Activated T-helper 2 cell treated with anti-CD3 and anti-CD28 coated beads, Interferon-gamma antibody, Interleukin-2, Interleukin-4, amounts not matched to agents 10 μg/mL and 5 μg/mL and 100 μg/mL, durations not matched to agents 14 hours and 24 hours and 36 hours (primary cell): ENCODE measurements at places on chromosomes 4 and X. TPM values are rescaled to one million over a fixed set of nuclear protein-coding genes. Genes with fewer than 3 reads are reported as not detected.
A peak's percentile ranks its signal among the peaks of the same experiment; 100 is the strongest.

GRCh38 chr4:99832321-99832720 lies 15.7 kb downstream of the DAPP1 start:
- no peak overlapping the region for H3K4me3 ChIP-seq
- H3K27me3 ChIP-seq, result no peaks in the 10 kb centered on the region
- H3K27ac ChIP-seq, result no peak overlapping the region

MAGEA2B gene
- total RNA-seq, result not detected in 2 replicates

- peaks cover 15% of the 10 kb centered on the region for H3K4me1 ChIP-seq
- no peak overlapping the region for H3K4me3 ChIP-seq
- H3K36me3 ChIP-seq, result no peaks in the 10 kb centered on the region
- no peak for DNase-seq
- H3K27ac ChIP-seq, result no peak overlapping the region
- H3K27me3 ChIP-seq, result peaks cover 2% of the 10 kb centered on the region
Measured at GRCh38 chr4:113773014-113773413, 11.5 kb upstream of the CAMK2D start.

NR3C2 gene
- total RNA-seq, result 0.21 and 0.32 TPM in 2 replicates

DNA sequence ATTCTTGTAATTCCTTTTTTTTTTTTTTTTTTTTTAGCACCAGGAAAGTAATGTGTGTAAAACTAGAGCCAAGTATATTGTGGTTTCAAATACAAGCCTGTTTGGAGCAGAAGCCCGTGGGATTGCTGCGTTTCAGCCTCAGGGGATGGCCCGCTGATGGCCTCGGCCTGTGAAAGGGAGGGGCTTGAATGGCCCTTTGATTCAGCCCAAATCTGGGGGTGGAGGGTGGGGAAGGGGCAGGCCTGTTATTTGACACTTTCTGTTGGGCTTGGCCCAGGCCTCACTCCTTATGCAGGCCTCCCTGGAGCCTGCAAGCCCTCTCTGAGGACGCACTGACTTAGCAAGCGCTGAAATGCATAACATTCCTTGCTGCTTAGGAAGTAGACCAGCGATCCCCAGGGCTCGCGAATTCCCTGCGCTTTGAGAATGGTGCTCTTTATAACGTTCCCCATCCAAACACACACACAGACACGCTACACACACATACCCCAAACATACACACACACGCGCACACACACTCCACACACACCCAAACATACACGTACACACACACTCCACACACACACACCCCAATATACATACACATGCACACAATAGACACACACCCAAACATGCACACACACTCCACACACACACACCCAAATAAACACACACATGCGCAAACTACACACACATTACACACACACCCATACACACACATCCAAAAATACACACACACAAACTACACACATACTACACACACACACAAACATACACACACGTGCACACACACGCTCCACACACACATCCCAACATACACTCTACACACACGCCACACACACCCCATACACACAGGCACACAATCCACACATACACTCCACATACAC lies 29.6 kb downstream of the TLR10 start:
- no peak overlapping the region for H3K4me3 ChIP-seq
- H3K27me3 ChIP-seq, result peaks cover 2% of the 10 kb centered on the region
- no peak for DNase-seq
- peaks cover 7% of the 10 kb centered on the region for H3K4me1 ChIP-seq

DNA sequence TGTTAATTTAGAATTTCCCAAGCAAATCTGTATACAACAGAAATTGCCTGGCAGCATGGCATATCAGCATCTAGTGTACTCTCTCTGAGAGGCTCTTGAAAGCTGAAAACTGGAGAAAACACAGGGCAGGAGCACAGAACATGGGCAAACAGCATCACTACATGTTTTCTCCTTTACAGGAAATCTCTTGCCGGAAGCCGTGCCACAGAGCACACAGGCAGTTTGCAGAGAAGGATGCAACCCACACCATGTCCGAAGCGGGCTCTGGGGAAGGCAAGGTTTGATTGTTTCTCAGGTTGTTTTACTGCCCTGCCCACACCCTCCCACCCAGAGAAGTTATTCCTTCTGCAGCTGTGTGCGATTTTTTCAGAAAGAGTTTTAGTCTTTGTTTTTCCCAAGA lies 41.1 kb upstream of the FAM9C start:
- H3K4me3 ChIP-seq, result peak overlapping the region; percentile 82
- DNase-seq, result peak; percentile 41
- H3K36me3 ChIP-seq, result no peaks in the 10 kb centered on the region
- no peaks in the 10 kb centered on the region for H3K27me3 ChIP-seq
- peaks cover 73% of the 10 kb centered on the region for H3K4me1 ChIP-seq

GRCh38 chrX:38052096-38052495 lies 45.7 kb downstream of the SYTL5 start:
- H3K36me3 ChIP-seq, result no peaks in the 10 kb centered on the region
- peaks cover 3% of the 10 kb centered on the region for H3K4me1 ChIP-seq
- H3K4me3 ChIP-seq, result no peak overlapping the region

- no peak overlapping the region for H3K4me3 ChIP-seq
- H3K27me3 ChIP-seq, result no peaks in the 10 kb centered on the region
- no peaks in the 10 kb centered on the region for H3K36me3 ChIP-seq
- H3K4me1 ChIP-seq, result no peaks in the 10 kb centered on the region
- DNase-seq, result no peak
- no peak overlapping the region for H3K27ac ChIP-seq
Measured at GRCh38 chrX:104695593-104695992, 129.6 kb downstream of the IL1RAPL2 start.

DNA sequence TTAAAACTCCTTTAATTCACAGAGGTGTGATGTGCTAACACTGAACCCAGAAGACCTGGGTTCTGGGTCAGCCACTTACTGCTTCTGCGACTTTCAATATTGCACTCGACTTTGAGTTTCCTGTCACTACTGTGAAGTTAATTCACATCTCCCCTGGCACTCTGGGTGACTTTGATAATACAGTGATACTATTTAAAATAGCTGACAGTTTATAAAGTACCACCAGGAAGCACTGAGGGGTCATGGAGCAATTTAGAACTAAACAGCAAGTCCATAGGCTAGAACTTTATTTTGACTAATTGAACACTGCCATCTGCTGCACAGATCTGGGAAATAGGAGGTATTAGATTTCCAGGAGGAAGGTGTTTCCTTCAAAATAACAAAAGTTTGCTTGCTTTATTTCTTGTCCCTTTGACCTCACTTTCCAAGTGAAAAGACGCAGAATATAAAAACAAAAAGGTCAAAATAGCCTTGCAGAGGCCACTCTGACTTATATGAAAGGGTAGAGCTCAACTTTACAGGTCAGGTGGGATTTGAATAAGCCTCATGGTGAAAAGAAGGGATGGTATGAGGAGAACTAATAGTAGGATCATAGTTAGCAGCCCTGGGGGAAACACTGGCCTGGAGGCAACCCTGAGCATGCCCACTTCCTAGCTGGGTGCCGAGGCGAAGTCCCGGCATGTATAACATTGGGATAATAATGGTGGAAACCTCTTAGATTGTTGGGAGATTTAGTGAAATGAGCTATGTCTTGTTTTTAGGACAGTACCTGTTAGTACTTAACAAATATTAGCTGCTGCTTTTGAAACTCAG lies 53.4 kb downstream of the ZNF518B start:
- H3K27me3 ChIP-seq, result no peaks in the 10 kb centered on the region
- no peak overlapping the region for H3K27ac ChIP-seq
- H3K4me1 ChIP-seq, result no peaks in the 10 kb centered on the region
- H3K36me3 ChIP-seq, result no peaks in the 10 kb centered on the region

TMPRSS11D gene
- total RNA-seq, result not detected in 2 replicates

GC gene
- total RNA-seq, result not detected in 2 replicates

- no peak overlapping the region for H3K27ac ChIP-seq
- no peak overlapping the region for H3K4me3 ChIP-seq
- peaks cover 6% of the 10 kb centered on the region for H3K36me3 ChIP-seq
- peaks cover 23% of the 10 kb centered on the region for H3K4me1 ChIP-seq
- H3K27me3 ChIP-seq, result peaks cover 10% of the 10 kb centered on the region
Measured at GRCh38 chr4:7040765-7041164, 2.4 kb upstream of the TADA2B start.

FREM3 gene
- not detected in 2 replicates for total RNA-seq

HMX1 gene
- total RNA-seq, result not detected in 2 replicates

CXCL1 gene
- total RNA-seq, result not detected in 2 replicates

ZMAT1 gene
- 1.7 and 2.5 TPM in 2 replicates for total RNA-seq

GRCh38 chr4:142600952-142601351 lies 245.1 kb downstream of the INPP4B start:
- no peaks in the 10 kb centered on the region for H3K27me3 ChIP-seq
- no peak overlapping the region for H3K4me3 ChIP-seq
- H3K27ac ChIP-seq, result no peak overlapping the region

JAKMIP1 gene
- total RNA-seq, result 11.3 and 12.3 TPM in 2 replicates

DNA sequence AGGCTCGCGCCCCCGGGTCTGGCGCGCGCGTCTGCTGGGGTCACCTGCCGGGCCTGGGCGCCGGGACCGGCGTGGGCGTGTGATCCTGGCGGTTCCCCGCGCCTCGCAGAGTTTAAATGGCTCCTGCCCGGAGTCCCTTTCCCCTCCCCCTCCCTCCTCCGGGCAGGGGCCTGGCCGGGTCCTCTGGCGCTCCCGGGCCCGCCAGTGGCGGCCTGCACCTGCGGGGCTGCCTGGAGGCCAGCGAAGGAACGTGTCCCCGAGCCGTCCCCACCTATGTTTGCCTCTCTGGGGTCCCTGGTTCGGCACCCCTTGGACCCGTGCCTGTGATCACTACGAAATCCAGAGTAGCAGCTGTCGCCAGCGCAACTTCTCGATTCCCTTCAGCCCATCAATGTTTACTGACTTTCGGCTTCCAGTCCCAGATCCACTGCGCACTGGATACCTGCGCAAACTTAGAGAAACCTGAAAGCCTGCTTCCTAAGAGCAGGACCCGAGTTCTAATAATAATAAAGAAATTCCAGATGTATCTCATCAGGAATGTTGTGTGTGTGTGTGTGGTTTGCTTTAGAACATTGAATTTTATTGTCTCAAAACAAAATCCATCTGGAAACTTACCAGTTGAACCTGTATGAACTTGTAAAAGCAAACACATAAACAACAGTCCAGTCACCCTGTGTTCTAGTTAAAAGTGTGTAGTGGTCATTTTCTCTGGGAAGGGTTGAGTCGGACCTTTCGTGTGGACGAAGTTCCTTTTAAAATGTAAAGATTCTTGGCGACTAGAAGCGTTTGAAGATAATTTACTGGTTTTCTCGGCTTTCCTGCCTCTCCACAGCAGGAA lies 788 bp downstream of the SHROOM2 start:
- H3K4me1 ChIP-seq, result no peaks in the 10 kb centered on the region
- DNase-seq, result no peak
- no peak overlapping the region for H3K27ac ChIP-seq
- H3K36me3 ChIP-seq, result no peaks in the 10 kb centered on the region
- H3K4me3 ChIP-seq, result peak overlapping the region; percentile 51

TCEAL6 gene
- total RNA-seq, result not detected in 2 replicates

- no peaks in the 10 kb centered on the region for H3K36me3 ChIP-seq
- H3K27ac ChIP-seq, result no peak overlapping the region
- no peak overlapping the region for H3K4me3 ChIP-seq
- no peaks in the 10 kb centered on the region for H3K27me3 ChIP-seq
Measured at GRCh38 chrX:96438803-96439202, 245.8 kb upstream of the DIAPH2 start.

GRCh38 chrX:107576392-107576791 lies 51.9 kb upstream of the PRPS1 start:
- peaks cover 6% of the 10 kb centered on the region for H3K4me1 ChIP-seq
- no peak overlapping the region for H3K4me3 ChIP-seq
- H3K27ac ChIP-seq, result no peak overlapping the region
- peaks cover 3% of the 10 kb centered on the region for H3K36me3 ChIP-seq
- DNase-seq, result no peak
- H3K27me3 ChIP-seq, result peaks cover 2% of the 10 kb centered on the region

TMEM184C gene
- total RNA-seq, result 20.4 and 22.0 TPM in 2 replicates

- H3K36me3 ChIP-seq, result no peaks in the 10 kb centered on the region
- no peak overlapping the region for H3K4me3 ChIP-seq
- H3K4me1 ChIP-seq, result no peaks in the 10 kb centered on the region
- H3K27me3 ChIP-seq, result no peaks in the 10 kb centered on the region
- H3K27ac ChIP-seq, result no peak overlapping the region
- no peak for DNase-seq
Measured at GRCh38 chr4:175504318-175504717, 307.7 kb downstream of the GPM6A start.

DNA sequence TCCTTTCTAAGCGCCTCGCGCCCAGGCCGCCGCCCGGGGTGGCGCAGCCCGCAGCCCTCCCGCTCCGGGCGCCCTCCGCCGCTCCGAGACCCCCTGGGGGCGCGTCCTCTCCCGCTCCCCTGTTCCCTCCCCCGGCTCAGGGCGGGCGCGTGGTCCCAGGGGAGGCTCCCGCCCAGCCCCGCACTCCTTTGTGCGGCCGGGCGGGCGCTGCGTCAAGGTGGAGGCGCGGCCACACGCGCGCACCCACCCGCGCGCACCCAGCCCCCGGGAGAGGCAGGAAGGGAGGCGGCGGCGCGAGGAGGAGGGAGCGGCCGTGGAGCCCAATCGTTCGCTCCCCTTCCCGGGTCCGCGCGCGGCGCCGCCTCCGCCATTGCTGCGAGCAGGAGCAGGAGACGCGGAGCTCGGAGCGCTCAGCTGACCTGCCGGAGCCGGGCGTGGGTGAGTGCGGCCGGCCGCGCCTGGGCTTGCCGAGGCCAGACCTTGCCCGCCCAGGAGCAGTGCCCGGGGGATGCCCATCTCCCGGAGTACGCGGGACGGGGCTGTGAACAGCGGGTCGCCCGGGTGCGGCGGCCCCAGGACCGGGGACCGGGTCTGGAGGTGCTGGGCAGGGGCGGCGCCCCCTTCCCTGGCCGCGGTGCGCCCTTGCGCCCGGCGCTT lies at the start of gene NSG1:
NSG1 (plus strand) TSS at position 367 of the 657 bp plus-strand sequence. CDS start 528 bp downstream, outside the sequence.
- H3K36me3 ChIP-seq, result no peaks in the 10 kb centered on the region
- H3K27ac ChIP-seq, result no peak within 1 kb of the TSS
- H3K4me3 ChIP-seq, result peak within 1 kb of the TSS; percentile 43
- no peak for DNase-seq

GRCh38 chr4:53592686-53593501 lies 1.6 kb upstream of the LNX1 start:
- peaks cover 4% of the 10 kb centered on the region for H3K4me1 ChIP-seq
- H3K4me3 ChIP-seq, result no peak overlapping the region
- no peaks in the 10 kb centered on the region for H3K36me3 ChIP-seq
- no peak overlapping the region for H3K27ac ChIP-seq
- peaks cover 23% of the 10 kb centered on the region for H3K27me3 ChIP-seq

STOX2 gene
- total RNA-seq, result not detected in 2 replicates

- no peak overlapping the region for H3K4me3 ChIP-seq
- H3K4me1 ChIP-seq, result no peaks in the 10 kb centered on the region
- H3K27ac ChIP-seq, result no peak overlapping the region
- H3K27me3 ChIP-seq, result peaks cover 11% of the 10 kb centered on the region
Measured at GRCh38 chr4:168585168-168586091, 88.6 kb downstream of the PALLD start.

AVPR2 gene
- total RNA-seq, result not detected in 2 replicates

- no peaks in the 10 kb centered on the region for H3K27me3 ChIP-seq
- no peak for DNase-seq
- peaks cover 22% of the 10 kb centered on the region for H3K36me3 ChIP-seq
- H3K27ac ChIP-seq, result peak overlapping the region; percentile 93
- peaks cover 29% of the 10 kb centered on the region for H3K4me1 ChIP-seq
- peak overlapping the region; percentile 98 for H3K4me3 ChIP-seq
Measured at GRCh38 chrX:120559804-120560203, 958 bp downstream of the CUL4B start.

SLC7A11 gene
- 0.92 and 1.8 TPM in 2 replicates for total RNA-seq
